ENCODE measurements at places on chromosomes 16 and 17.

DNA sequence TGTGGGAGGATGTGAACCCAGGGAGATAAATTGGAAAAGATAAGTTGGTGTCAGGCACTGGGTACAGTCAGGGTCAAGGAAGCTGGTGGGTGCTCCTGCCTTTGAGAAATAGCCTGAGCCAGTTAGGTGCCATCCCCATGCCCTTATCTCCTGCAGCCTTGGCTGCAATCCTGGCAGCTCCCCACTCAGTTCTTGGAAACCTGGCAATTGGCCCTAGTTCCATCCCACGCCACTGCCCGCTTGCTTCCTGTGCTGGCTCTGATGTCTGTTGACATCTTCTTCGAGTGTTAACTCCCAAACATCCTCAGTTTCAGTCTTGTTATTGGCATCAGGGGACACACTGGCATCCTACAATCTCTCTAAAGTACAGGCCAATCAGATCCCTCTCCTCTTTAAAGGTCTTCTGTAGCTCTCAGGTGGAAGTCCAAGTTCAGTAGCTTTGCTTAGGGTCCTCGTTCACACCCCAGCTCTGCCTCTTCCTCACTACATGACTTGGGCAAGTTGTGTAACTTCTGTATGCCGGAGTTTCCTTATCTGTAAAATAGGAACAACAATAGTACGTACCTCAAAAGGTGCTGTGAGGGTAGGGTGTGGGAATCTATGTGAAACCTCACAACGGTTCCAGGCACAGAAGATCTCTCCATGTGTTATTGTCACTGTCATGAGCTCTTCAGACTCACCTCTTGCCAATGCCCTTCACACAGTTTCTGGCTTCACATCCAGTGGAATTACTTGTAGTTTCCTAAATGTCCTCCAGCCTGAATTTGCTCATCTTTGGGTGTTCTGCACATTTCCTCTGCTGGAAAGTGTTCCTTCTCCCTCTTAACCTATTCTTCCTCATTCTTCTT lies 13.5 kb upstream of the PRKAR1A start:
- no peak for DNase-seq

DNA sequence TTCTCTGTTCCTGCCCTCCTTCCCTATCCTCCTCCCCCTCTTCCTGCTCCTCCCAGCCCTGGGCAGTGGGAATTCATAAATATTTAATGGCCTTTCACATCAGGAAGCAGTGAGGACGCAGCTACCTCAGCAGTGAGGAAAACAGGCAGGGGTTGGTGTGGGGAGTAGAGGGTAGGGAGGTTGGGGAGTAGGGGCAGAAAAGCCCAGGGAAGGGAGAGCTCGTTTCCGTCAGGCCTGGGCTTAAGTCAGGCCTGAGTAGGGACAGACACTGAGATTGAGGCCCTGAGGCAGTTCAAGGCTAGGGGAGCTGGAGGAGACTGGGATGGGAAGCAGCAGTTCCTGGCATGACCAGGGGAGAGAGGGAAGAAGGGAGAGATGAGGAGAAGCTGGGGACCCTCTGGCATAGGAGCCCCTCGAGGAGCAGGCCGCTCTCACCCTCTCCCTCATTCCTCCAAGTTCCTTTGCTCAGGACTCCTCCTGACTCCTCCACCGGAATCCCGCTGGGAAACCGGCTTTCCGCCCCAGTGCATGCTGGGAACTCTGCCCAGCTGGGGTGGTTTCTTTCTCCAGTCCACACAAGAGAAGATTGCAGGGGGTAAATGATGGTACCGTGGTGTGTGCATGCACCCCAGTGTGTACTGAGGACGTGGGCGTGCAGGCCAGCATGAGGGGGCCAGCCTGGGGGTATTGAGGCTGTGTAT lies 6.2 kb downstream of the SAMD14 start:
- DNase-seq, result no peak

DNA sequence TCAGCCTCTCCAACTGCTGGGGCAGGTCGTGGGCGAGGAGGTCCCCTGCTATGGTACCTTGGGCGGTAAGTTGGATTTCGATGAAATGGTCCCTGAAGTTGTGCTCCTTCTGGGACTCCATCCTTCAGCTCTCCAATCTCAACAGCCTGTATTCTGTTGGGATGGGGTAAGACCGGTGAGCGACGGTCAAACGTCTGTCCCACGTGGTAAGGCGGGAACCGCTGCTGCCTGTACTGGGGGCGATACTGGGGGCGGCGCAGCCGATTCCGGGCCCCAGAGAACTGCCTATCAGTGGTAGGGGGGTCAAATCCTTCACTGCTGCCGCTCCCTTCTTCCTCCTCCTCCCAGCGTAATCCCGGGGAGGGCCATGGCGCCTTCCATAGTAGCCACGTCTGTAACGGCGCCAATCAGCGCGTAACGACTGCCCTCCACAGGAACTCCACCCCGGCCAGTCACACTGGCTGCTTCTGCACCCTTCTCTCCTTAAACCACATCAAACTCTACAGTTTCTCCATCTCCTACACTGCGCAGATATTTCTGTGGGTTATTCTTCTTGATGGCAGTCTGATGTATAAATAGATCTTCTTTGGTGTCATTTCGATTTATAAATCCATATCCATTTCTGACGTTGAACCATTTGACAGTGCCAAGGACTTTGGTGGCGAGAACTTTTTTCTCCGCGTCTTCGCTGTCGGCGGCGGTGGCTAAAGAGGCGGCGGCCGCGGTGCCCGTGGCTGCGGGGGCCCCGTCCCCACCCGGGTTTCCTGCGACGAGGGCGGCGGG lies 41.1 kb downstream of the AHSP start:
- no peak for DNase-seq

GRCh38 chr17:21250854-21251253 lies 2.4 kb downstream of the NATD1 start:
- no peak for DNase-seq

- DNase-seq, result no peak
These were observed 11.0 kb downstream of the CHMP6 start for GRCh38 chr17:81002409-81003361.

All from Jurkat, Clone E6-1 (cell line).